D341Med (cell line): ENCODE measurements at places on chromosomes 6 and 20.

DNA sequence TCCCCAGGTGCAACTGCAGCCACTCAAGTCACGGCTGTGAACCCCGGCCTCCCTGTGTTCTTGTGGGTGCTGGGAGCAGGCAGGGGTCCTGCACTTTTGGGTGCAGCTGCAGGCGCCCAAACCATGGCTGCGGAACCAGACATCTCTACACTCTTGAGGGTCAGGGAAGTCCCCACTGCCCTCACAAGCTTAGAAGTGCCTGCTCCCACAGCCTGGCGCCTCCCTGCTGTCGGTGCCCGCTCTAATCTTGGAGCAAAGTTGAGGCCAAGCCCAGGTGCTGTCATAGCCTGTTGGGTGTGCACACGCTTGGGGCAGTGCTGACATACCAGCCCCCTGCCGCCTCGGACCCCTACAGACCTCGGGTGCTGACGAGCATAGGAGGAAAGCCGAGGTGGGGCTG is 6.2 kb downstream of the DEFB132 start:
- no peak for DNase-seq

- DNase-seq, result no peak
Observed at GRCh38 chr6:79240509-79240908, 6.0 kb upstream of the HMGN3 start.

- DNase-seq, result no peak
Observed at GRCh38 chr6:56380476-56380875, 133.1 kb upstream of the COL21A1 start.

- DNase-seq, result no peak
Observed at GRCh38 chr20:48585061-48585870, 242.5 kb downstream of the PREX1 start.

- no peak for DNase-seq
Observed at GRCh38 chr6:137625808-137626207, 131.6 kb upstream of the OLIG3 start.

GRCh38 chr6:159934181-159934580 is 34.7 kb upstream of the IGF2R start:
- no peak for DNase-seq

DNA sequence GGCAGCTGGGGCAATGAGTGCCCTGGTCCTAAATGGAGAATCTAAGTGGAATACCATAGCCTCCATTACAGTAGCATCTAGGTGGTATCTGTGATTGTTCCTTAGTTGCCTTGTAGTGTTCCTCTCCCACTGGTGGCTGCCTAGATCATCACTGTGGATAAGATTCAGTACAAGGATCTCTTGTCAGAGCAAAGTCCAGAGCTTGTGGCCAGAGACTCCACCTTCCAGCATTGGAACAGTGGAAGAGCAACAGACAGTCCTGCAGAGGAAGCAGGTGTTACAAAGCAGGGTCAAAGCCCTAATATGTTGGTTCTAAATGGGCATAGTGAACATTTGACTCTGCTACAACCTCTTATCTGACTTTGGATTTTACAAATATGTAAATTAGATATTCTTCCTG is 194.1 kb upstream of the GRIK2 start:
- DNase-seq, result no peak

- DNase-seq, result no peak
Observed at GRCh38 chr6:44731485-44732095, 344.1 kb downstream of the CDC5L start.

GRCh38 chr6:162262466-162263196 is 464.9 kb downstream of the PRKN start:
- DNase-seq, result no peak

- no peak for DNase-seq
Observed at GRCh38 chr6:101402622-101403031, 9.1 kb downstream of the GRIK2 start.

DNA sequence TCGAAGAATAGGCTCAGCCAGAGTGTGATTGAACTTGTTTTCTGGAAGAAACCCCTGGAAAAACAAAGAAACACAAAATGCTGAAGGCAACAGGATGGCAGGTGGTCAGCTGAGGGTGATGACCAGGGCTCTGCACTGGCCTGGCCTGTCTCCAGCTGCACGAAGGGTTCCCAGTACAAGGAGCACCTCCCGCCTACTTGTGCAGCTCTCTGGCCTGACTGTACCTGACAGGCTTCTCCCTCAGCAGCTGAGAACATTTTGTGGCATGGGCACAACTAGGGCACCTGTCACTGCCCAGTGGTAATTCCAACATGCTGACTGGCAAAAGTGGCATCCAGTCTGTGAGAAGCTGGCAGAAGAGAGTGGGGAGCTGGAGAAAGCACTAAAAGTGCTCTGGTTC is 38.8 kb upstream of the EMILIN3 start:
- no peak for DNase-seq

- DNase-seq, result no peak
Observed at GRCh38 chr6:75171567-75171966, 34.3 kb downstream of the COL12A1 start.

- no peak for DNase-seq
Observed at GRCh38 chr6:71248306-71248765, 40.3 kb upstream of the OGFRL1 start.

DNA sequence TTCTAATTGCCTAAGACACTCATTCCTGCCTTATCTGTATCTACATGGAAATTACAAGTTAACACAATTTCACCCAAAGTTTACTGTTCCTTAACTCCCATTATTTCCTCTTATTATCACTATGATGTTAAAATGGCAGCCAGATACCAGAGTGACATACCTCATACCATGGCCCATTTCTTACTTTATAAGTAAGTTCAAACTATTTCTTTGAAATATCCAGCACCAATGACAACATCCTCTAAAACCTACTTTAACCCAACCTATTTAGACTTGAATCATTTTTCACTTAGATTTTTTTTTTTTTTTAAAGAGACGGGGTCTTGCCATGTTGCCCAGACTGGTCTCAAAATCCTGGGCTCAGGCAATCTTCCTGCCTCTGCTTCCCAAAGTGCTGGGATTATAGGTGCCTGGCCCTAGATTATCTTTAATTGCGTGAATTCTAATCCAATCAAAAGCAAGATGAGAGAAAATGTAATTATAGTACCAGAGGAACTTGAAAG is 10.0 kb downstream of the REV3L start:
- DNase-seq, result no peak

DNA sequence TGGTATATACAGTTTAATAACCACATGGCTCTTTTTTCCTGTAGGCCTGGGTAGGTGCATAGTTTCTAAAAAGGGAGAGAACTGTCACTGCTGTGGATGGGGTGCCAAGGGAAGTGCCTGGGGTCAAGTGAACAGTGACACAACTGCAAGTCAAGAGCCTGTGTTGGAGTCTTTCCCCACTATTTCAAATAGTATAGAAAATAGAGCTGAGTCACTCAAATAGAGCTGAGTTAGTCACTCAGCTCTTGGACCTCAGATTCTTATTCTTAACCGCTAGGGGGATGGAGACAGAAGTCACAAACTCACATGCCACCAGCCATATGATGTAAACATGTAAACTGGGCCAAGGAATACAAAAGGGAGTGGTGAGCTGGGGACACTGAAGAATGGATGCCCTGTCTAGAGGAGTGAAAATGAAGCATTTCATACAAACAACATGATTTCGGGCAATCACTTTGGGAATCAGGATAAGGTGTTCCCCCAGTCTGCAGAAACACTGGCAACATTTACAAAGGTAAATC is 2.1 kb downstream of the NQO2 start:
- DNase-seq, result peak; percentile 67

DNA sequence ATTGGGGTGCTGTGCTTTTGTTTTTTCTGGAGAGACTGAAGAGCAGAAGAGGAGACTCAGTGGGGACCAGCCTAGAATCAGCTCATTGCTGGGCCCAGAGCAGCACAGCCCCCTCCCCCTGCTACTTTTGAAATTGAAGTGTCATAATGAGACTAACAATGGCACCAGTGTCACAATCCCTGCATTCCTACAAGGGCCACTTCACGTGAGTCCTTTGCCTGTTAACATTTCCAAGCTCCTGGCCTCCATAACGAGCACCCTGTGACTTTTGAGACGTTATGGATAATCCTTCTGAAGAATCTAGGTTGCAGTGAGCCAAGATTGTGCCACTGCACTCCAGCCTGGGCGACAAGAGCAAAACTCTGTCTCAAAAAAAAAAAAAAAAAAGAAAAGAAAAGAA is 41.7 kb downstream of the CNBD2 start:
- no peak for DNase-seq

DNA sequence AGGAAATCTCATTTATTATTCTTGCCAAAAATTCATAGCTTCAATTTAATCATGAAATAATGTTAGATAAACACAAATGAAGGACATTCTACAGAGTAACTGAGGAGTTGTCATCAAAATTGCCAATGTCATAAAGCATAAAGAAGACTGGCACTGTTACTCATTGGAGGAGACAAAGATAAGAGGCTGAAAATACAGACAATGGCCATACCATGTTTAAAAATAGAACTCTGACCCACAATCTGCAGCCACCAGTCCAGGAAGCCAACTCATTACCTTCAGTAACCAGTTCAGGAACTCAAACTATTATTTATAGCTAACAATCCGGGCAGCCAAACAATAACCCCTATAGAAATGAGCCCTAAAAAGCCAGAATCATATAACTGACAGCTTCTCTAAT is 795.6 kb downstream of the TENT5A start:
- no peak for DNase-seq

GRCh38 chr6:32386040-32386439 is 14.3 kb upstream of the TSBP1 start:
- DNase-seq, result no peak

DNA sequence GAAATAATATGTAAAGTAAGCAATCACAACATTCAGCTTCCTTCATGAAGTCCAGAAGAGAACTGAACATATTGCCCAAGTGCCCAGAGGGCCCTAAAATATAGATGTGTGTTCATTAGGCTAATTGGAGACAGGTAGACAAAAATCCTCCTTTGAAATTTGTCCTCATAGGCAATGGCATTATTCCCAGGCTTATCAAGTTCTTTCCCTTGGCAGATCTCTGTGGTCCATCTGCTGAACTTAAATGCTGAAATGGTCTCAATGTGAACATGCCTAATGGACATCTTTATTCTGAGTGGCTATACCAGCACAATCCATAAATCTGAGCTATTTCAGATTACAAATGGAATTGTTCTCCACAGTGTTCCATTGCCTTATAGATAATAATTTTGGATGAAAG is 79.0 kb upstream of the BMP5 start:
- DNase-seq, result no peak

GRCh38 chr6:29567991-29568390 is 8.5 kb upstream of the UBD start:
- DNase-seq, result no peak

DNA sequence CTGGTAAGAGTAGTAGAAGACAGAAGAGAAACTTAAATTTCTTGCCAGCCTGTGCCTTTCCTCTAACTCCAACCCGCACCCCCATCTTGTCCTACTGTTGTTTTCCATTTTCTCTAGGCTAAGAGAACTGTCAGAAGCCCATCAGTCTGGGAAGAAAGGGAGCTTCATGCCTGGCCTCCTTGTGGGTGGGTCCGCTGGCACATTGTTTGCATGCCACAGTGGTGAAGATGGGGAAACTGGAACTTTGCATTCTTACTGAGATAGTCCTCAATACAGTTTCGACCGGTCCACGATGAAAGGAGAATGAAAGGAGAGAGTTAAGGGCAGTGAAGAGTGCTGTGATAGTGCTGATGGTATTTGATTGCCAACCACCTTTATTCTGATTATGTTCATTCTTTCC is 103.1 kb downstream of the TCP11 start:
- DNase-seq, result no peak

DNA sequence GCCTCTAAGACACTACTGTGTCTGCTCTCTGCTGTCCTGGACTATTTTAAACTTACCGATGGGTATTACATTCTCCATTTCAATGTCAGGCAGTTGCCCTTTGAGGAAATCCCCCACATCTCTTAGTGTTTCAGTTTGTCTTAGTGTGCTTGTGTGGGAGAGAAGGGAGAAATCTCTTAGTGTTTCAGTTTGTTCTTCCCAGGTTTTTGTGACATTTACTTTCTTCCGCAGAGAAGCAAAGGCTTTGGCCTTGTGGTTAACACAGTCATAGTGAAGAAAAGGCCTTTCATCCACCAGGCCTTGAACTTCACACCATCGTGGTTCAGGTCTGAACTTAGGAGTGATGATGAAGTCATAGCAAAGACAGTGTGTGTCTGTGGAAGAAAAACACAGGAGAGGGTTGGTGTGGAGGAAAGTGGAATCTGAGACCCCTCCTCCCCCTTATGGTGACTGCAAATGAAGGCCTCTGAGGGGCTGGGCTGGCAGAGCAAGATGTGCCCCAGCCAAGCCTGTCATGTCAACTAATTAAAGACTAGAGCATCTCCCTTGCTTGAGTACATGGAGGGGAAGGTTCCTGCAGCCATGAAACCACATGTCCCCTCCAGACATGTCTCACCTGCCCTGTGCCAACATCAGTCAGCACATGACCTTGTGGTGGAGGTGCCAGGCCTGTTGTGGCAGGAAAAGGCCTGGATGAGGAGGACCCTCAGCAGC is 23.9 kb downstream of the RAET1L start:
- DNase-seq, result no peak

- no peak for DNase-seq
Observed at GRCh38 chr6:137570393-137570792, 76.2 kb upstream of the OLIG3 start.

GRCh38 chr20:46206992-46207549 is 89.0 kb downstream of the CD40 start:
- DNase-seq, result no peak

DNA sequence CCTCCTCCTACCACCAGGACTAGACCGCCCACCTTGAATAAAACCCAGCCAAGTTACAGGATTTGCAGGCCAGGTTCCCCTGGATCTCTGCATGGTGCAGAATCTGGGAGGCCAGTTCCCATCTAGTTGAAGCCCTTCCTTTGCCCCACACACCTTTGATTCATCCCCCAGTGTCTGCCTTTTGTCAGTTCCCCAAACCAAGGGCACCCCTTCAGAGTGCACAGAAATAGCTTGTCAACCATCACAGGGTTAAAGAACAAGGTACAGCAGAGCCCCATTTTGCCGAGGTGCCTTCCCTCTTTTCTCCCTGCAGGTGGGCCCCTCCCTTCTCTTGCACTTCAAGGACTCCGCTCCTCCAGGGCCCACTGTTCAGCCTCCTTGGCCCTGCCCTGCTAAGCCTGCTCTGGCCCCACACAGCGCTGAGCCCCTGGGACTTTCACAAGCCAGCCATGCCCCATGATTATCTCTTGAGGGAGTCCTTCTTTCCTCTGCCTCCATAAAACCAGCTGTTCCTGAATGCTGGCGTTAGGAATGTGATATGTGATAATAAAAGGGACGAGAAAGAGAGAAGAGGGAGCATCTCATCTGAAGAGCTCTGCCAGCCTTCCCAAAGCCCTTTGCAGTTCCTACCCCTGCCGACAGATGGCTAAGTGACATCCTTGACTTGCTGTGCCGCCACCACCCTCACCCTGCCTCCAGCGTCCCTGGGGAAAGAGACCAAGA is 280.3 kb downstream of the CDC5L start:
- peak; percentile 44 for DNase-seq

GRCh38 chr6:159646733-159647132 is 46.3 kb downstream of the SOD2 start:
- no peak for DNase-seq

- no peak for DNase-seq
Observed at GRCh38 chr20:38143646-38144554, 21.2 kb downstream of the TGM2 start.

GRCh38 chr6:145247692-145248419 is 487.5 kb downstream of the EPM2A start:
- no peak for DNase-seq

GRCh38 chr6:106509420-106510089 is 119.7 kb downstream of the RTN4IP1 start:
- DNase-seq, result no peak
